ENCODE measurements at places on chromosomes 16 and 17. TPM values are rescaled to one million over a fixed set of nuclear protein-coding genes. Genes with fewer than 3 reads are reported as not detected.

- no peak for DNase-seq
These were observed 3.9 kb downstream of the DLG4 start for GRCh38 chr17:7215652-7216180.

DNA sequence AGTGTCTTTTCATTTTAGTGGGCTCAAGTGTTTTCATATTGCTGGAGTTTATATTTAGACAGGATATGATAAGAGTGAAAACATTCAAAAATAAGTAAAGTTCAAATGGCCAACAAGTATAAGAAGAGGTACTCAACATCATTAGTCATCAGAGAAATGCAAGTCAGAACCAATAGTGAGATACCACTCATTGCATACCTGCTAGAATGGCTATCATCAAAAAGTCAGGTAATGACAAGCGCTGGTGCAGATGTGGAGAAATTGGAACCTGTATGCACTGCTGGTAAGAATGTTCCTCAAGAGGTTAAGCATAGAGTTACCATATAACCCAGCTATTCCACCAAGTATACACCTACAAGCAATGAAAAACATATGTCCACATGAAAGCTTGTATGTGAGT, 87.8 kb downstream of the WNT3 start:
- DNase-seq = peak; percentile 85

SSTR5 gene
- not detected for polyA plus RNA-seq

DNA sequence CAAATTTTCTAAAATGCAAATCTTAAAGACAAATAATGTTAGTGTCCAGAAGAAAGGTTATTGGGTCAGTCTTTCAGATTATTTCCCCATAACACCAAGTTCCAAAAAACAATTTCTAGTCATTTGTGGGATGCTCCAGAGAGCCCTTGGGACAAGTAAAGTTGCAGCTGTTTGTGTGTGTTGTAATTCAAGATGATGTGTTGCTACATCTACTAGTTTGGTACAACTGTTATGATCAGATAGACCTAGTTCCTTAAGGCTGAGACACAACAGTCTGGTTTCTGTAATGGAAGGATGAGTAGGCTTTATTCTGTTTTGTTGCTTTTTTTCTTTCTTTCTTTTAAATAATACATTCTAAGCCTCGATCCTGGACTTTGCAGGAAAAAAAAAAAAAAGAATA, 41.9 kb downstream of the PIGL start:
- no peak for DNase-seq

GRCh38 chr17:77174928-77175661, 34.3 kb downstream of the SEC14L1 start:
- DNase-seq = peak; percentile 27

MYH1 gene
- not detected for polyA plus RNA-seq

GRCh38 chr17:40963838-40964237, 2.9 kb downstream of the KRT39 start:
- no peak for DNase-seq

PPM1E gene
- 0.01 TPM for polyA plus RNA-seq

GRCh38 chr16:73997340-73997711, 299.3 kb upstream of the PSMD7 start:
- no peak for DNase-seq

- no peak for DNase-seq
These were observed 228.4 kb downstream of the IRF8 start for GRCh38 chr16:86127366-86127765.

DNA sequence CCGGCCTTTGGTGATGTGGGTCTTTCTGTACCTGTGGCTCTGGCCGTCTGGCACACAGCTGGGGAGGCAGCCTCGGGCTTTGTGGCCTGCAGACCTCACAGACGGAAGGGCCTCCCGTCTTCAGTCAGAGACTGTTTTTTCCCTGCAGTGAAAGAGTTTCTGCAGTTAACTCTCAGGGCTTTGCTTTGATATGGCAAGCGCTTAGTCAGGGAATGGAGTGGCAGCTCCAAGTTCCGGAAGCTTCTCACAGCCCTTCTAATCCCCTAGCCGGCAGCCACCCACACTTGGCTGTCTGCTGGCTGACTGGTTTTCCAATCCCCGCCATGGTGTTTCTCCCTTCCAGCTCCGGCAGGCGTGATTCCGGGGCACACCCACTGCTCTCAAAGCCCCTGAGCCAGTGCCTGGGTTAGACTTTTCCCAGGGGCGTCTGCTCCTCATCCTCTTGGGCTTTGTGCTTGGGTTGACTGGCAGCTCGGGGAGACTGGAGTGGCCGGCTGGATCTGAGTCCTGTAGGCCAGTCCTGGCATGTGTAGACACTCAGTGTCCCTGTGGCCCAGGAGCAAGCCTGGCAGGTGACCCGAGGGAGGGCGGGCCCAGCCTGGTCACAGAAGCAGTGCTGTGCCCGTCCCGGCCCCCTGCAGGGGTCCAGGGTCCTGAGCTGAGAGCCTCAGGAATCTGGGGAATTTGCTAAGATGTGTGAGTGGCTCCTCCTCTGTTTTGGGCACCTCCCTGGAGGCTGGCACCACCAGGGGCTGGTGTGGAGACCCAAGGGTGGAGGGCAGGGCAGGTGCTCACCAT, 29.9 kb downstream of the BAIAP2 start:
- peak; percentile 50 for DNase-seq

GRCh38 chr16:4293181-4293716, 20.4 kb upstream of the TFAP4 start:
- no peak for DNase-seq

- DNase-seq = no peak
These were observed 27.7 kb downstream of the ATPAF2 start for GRCh38 chr17:18011286-18011685.

- DNase-seq = no peak
These were observed 18.7 kb upstream of the ZNF689 start for GRCh38 chr16:30628628-30629540.

GRCh38 chr16:26133416-26134093, 441.8 kb downstream of the HS3ST4 start:
- no peak for DNase-seq

DNA sequence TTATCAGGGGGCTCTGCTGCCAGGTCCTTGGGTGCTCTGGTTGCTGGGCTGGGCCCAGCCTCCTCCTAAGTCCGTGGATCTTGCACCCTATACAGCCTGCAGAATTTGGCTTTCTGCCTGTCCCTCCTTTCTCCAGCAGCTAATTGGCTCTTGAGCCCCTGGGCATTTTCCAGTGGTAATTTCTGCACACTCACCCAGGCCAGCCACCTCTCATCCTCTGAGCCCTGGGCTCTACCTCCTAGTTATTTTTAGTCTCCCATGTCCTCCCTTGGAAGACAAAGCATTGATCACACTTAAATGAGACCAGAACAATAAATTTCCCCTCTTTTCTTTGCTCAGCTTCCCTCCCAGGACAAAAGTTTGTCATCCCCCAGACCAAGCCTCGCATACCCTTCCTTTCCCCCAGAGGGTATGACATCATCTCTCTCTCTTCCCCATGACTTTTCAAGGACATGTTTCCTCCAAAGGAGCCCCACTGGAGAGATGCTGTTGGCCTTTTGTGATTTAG, 38.1 kb downstream of the C17orf75 start:
- no peak for DNase-seq

Data from foreskin keratinocyte (primary cell).